Lower lobe of right lung (tissue), 2 donors: ENCODE measurements at places on chromosomes 11 and 22.

DNA sequence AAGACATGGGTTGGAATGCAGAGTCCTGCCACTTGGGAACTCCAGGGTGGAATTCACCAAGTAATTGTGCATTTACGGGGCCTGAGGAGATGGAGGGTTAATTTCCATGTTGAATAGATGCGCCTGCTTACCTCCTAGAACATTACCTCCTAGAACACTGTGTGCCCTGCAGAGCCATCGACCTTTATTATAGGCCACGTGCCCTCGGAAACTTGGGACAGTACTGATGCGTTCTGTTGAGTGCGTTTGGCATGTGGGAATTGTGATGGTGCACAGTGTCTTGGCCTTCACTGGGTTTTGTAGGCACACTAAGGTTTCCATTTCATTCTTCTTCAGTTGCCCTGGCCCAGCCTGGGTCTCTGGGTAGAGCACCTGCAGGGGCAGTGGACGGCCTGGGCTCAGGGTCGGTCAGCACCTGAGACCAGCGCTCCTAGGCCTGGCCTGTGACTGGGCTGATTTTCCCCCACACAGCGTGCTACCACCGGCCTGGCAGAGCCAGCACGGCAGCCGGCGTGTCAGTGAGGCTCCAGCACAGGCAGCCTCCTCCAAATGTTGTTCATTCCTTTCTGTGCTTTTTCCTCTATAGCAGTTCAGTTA is 12.7 kb downstream of the TRMU start:
- DNase-seq: peak; percentile 38

DNA sequence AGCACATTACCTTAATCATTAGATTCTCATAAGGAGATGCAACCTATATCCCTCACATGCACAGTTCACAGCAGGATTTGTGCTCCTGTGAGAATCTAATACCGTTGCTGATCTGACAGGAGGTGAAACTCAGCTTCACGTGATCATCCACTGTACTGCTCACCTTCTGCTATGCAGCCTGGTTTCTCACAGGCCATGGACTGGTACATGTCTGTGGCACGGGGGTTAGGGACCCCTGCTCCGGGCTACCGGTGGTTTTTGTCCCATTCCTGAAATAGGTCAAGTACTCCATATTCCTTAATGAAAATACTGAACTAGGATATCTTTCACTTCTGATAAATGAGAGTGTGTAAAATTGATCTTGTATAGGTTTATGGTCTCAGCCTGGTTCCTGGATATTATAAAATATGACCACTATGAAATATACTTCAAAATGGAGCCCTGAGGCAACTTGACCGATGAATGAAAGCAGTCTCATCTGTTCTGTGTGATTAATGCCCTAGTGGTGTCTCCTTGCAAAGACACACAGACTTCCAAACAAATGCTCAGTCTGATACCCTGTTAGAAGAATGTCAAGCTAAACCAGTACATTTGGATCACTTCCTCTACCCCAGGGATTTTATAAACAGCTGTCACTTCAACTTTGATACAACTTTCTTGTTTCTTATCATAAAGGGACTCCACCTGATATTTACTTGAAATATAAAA is 492.9 kb upstream of the ANO3 start:
- no peak for DNase-seq

DNA sequence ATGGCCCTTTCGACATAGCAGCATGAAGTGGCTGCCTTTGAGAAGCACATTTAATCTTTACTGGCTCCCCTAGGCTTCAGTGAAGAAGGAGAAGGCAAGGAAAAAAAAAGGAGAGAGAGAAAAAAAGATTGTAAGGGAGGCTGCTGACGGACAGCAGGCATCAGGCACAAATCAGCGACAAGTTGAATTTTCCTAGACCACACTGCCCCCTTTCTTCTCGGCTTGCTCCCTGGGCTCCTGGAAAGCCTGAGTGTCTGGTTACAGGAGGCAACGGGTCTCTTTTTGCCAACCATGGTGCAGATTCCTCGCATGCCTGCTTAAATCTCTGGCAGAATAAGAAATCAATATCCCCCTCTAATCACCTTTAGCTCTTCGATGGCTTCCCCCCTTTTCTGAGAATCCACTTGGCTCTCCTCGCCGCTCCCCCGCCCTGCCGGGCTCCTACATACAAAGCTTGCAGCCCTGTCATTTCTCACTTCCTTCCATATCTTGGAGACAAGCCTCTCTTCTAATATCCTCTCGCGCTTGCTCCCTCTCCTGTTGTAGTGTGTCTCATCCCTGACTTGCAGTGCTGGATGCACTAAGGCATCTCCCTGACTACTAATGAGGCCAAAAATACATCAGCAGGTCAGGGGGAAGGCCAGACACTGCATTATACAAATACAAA is 14.3 kb downstream of the BLID start:
- DNase-seq: no peak

DNA sequence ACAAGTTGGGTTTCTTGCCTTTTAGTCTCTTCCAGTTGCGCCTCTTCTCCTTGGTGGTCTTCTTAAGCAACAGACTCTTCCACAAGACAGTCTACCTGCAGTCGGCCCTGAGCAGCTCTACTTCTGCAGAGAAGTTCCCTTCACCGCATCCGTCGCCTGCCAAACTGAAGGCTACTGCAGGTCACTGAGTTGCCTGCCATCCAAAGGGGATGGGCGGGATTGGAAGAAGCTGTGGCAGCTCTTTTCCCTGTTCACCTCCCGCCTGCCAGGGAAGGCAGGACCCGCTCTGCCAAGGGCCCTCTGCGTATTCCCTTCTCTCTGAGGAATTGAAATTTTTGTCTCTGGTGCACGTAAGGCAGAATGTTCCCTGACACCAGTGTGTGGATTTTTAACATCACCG is 9.2 kb upstream of the STT3A start:
- DNase-seq: no peak

DNA sequence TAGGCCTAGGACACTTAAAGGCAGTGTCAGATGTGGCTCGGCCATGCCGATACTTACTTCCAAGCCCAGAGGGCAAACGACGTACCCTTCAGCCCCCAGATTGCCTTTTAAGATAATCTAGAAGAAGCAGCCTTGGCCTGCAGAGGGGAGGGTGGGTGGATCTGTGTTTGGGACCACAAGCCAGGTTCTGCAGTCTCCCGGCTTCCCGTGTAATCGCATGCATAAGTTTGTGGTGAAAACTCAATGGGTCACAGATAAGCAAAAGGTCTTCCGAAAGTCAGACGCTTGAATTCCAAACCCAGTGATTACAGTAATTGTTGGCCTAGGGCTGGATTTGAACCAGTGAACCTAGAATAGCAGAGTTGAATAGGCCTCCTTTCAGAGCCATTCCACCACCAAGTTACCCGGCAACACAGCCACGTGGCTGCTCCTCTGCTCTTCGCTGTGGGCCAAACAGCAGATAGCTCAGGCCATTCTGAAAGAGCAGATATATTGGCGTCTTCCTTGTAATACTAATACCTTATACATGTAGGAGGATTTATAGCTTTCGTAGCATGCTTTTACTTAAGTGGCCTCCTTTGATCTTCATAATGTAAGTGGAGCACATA is 170.8 kb upstream of the CADM1 start:
- DNase-seq: no peak

GRCh38 chr11:88017666-88018065 is 157.6 kb downstream of the RAB38 start:
- no peak for DNase-seq

DNA sequence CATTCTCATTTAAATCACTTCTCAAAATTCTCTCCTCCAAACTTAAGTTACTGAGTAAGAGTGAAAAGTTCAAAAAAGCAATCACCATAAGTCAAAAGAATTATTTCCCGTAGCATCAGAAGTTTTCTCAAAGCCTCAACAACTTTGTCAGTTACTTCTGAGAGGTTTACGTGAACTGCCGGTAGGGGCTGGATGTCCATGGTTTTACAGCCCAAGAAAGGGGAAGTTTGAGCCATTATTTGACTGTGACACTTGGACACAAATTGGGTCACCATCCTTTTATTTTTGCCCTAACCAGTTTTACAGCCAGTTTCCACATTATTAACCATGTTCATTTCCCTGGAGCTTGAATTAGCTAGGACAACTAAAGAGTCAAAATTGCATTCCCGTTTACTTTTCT is 7.5 kb downstream of the POU2AF3 start:
- DNase-seq: no peak

- DNase-seq: no peak
Measured at GRCh38 chr11:69729252-69729651, 25.4 kb upstream of the FGF19 start.

DNA sequence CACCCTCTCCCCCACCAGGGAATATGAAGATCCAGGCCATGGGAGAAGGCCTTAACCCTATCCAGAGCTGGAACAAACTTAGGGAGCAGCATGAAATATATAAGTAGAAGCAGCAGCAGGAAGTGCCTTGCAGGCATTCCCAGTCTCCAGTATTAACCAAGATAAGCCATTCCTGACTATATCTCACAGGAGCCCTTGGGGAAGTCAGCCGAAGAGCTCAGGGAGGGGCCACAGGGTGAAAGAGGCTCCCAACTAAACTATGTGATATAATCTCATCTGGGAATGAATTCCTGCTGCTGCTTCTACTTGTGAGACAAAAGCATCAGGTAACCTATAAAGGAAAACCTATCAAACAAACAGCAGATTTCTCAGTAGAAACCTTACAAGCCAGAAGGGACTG is 36.1 kb upstream of the GUCY1A2 start:
- DNase-seq: no peak

GRCh38 chr11:19432370-19433061 is 191.8 kb upstream of the E2F8 start:
- DNase-seq: no peak

DNA sequence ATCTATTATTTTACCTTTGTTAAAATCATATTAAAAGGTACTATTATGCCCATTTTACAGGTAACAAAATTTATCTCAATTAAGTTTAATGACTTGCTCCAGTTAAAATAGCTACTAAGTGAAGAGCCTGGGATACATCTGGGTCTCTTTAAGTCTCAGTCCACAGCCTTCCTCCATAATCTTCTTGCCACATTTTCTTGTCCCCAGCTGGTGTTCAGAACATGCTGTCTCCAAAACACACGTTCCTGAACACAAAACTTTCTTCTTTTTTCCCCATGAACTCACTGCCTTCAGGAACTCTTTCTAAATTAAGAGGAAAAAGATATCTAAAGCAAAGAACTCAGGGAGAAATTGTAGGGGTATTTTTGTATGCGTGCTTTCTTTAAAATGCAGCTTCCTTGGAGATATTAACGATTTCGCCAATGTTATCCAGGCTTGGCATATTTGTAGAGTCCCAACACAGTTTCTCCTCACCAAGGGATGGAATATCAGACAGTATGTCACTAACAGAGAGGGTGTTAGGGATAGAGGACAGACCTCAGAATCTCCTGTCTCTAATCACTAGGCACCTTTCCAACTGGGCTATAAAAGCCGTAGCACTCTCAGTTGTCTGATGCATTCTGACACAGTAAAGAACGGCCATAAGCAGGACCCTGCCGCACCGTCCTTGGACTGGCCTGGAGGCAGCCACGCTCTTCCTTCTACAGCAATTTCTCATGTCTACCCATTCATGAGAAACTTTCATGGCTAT is 232.8 kb upstream of the BLID start:
- DNase-seq: no peak

GRCh38 chr11:561148-562003 is 606 bp downstream of the RASSF7 start:
- DNase-seq: peak; percentile 90

DNA sequence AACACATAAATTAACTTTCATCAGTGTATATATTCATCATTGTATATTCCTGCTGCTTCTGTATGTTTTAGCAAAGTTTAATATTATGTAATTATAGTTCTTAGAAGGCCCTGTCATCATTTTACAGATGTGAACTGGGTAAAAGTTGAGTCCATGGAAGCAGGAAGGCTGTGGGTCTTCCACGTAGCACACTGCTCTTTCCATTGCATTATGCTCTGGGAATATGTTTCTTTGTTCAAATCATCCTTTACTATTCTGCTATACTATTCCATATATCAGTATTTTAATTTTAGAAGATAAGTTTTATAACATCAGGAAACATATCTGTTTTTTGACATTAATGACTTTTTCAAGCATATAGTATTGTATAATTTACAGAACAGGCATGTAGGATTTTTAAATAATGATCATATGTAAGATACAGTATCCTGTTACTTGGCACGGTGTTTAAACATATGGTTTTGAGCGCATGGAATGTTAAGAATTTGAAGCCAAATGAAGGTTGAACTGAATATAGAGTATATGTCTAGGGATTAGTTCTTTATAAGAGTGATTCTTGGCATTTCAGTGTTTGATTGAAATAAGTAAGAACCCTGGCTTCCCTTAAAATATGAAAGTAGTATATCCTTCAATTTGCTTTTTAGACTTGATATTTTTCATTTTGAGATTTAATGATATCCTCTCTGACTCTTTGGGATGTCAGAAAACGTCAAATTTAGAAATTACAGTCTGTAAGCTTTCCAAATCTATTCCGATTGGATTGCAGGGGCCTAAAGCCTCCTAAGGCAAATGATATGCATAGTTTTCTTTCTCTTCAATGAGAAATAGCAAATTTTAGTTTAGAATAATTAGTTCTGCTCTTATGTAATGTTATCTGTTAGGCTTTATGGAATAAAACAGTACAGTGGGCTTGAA is 8.6 kb downstream of the CCDC81 start:
- no peak for DNase-seq

DNA sequence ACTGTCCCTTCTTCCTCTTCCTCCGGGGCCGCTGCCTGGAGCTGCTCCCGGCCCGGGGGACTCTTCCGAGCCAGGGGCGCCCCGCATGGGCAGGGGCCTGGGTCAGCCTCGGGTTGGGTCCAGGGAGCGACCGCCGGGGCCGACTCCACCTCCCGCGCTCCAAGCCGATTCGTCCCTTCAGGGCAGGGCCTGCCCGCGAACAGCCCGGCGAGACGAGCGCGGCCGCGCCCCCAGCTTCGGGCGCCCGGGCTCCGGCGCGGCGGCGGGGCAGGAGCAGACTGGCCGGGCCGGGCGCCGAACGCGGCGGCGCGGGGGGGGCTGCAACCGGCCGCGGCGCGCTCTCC is at the start of gene LARGE1:
Gene LARGE1, minus strand, starts transcription at position 280 of the 344 bp plus-strand sequence.
- DNase-seq: no peak
